Mucosa of gallbladder (tissue), 1 donor: ENCODE measurements at places on chromosomes 6 and 20. TPM values are rescaled to one million over a fixed set of nuclear protein-coding genes. Genes with fewer than 3 reads are reported as not detected.
A peak's percentile ranks its signal among the peaks of the same experiment; 100 is the strongest.

DNA sequence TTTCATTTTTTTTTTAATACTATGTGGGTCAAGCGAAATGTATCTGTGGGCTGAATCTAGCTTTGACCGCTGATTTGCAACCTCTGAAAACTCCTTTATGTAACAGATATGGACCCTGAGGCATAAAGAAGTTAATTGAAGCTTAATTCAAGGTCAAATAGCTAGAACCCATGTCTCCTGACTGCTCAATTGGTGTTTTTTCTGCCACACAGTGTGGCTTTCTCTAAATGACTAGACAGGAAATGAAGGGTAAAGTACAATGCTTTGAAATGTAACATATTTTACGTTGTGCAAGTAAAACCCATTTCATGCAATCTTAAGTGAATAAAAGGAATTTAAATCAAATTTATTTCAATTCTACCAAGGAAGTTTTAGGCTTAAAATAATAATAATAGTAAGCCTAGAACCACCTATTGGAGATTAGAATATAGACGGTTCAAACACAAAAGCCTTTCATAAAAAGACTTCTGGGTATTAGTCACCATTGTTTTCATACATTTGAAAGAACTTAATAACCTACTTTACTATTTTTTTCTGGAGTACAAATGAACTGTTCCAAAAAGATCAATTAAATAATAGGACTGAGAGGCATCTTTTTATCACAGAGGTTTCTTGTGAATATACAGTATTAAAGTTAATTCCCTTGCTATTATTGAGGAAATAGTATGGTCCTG lies 279.8 kb downstream of the EPHA7 start:
- no peak for DNase-seq

The RIPOR2 gene
- total RNA-seq: 3.2 TPM

DNA sequence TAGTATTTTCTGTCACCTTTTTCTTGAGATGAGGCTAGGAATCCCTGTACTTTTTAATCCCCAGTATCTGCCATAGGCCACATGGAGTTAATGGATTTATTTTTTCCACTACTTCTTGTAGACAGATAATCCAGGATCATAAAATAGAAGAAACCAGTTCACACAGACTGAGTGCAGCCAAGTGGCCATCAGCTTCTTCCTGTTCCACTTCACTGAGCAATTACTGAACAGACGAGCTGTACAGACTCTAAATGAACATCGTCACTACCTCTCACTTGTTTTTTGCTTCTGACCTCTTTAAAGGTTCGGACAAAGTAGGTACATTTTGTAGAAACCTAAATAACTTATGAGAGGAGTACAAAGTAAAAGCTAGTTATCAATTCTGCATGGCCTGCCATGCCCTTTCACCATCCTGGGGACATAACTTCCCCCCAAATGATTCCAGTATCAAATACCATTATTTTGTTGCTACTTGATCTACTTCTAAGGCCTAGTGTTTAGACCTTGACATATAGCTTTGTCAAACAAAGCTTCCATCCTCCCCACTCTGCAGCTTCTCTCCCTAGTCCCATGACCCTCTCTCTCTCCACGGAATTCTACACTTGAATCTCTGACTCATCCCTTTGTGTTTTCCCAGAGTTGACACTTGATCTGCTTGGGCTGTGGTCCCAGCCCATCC lies 34.4 kb upstream of the ARHGAP18 start:
- no peak for DNase-seq

- DNase-seq: peak; percentile 55
Measured at GRCh38 chr6:156262014-156262413, 515.2 kb upstream of the ARID1B start.

- no peak for DNase-seq
Measured at GRCh38 chr6:167079853-167080297, 43.0 kb upstream of the CCR6 start.

The SYNDIG1 gene
- total RNA-seq: 5.7 TPM

The FNDC1 gene
- total RNA-seq: 2.3 TPM

- DNase-seq: no peak
Measured at GRCh38 chr6:33740204-33740608, 6.5 kb downstream of the IP6K3 start.

- DNase-seq: no peak
Measured at GRCh38 chr6:135002229-135002844, 52.3 kb downstream of the HBS1L start.

The MYL9 gene
- total RNA-seq: 1,833 TPM

DNA sequence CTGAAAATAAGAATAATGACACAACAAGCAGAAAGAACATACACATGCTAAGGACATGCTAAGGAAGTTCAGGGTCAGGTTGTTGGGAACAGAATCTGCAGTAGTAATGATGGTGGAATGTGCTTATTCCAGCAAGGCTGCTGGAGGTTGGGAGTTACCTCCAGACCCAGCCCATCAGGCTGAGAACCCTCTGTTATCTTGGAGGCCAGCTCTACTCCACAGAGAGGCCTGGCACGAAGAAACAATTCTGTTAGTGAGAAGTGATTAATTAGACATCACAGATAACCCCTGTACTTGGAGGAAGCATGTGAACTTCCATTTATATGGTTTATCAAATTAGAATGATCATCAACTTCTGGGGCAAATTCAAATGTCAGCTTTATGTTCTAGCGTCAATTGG lies 22.1 kb upstream of the ARHGAP18 start:
- DNase-seq: no peak

The SYCP2L gene
- total RNA-seq: 0.37 TPM

The POU3F2 gene
- not detected for total RNA-seq

DNA sequence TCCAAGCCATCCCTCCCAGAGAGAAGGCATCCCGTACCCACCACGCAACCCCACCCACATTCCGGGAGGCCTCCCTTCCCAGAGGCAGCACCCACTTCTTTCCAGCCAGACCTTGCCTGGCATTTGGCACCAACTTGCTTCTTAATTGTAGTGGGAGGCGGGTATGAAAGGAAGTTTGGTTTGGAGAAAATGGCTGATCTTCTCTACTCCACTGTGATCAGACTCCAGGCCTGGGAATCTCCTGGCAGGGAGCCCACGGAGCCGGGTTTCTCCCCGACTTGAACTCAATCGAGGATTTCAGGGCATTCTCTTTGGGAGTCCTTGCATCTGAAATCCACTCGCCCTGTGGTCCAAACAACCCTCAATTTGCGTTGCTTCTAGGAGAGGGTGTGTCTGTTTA lies 107.1 kb downstream of the ZDHHC14 start:
- DNase-seq: no peak

- DNase-seq: no peak
Measured at GRCh38 chr6:163367497-163368183, 46.9 kb upstream of the QKI start.

GRCh38 chr6:21384216-21384615 lies 209.3 kb upstream of the SOX4 start:
- DNase-seq: no peak

The KCNK17 gene
- total RNA-seq: 2.2 TPM

DNA sequence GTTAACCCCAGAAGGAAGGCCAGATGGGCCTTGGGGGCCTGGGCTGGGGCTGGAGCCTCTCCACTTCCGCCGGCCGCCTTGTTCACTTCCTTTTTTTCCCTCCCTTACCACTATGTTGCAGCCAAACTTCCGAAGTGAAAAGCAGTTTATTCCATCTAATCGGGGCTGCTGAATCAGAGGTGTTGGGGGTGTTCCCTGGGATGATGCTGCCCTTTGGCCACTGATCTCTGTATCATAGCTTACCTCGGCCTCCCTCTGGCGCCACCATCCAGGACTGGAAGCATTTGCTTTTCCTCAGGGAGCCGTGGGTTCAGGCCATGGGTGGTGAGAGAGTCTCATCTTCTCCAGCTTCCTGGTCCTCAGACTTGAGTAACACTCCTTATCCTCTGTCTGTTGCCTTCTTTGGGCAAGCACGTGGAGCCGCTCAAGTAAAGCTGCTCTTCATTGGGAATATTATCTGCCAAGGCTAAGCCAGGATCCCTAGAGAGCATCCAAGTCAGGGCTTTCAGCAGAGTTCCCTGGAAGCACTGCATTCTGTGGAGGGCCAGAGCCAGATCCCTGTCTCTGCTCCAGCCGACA lies 39.6 kb downstream of the SLX4IP start:
- DNase-seq: peak; percentile 15

DNA sequence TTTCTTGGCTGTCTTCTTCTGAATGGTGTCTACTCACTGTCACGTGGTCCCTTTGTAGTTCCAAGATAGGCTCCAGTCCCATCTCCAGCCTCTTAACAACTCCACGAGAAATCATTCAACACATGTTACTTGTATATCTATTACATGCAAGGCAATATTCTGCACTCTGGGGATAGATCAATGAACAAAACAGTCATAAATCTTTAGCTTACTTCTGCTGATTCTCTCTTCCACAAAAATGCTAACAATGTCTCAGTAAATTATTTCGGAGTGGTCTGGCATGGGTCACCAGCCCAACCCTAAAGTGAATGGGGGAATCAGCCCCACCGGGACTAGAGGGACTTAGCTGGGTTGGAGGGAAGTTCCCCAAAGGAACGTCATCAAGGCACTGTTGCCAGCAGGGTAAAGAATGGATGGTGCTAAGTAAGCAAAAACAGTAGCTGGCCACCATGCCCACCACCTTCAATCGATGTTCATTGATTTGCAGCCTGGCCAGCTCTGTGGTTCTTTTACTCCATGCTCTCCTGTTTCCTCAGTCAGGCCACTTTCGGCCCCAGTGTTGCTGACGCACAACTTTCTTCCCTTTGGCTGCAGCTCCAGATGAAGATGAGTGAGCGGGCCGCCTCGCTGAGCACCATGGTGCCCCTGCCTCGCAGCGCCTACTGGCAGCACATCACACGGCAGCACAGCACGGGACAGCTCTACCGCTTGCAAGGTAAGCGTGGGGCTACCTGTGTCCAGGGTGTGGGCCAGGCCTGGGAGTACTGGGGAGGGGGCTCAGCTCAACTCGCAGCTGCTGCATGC lies 167.7 kb downstream of the DOK5 start:
- DNase-seq: peak; percentile 36

- no peak for DNase-seq
Measured at GRCh38 chr6:6405031-6405430, 84.6 kb upstream of the F13A1 start.

- DNase-seq: no peak
Measured at GRCh38 chr6:35419417-35419816, 32.7 kb upstream of the FANCE start.

DNA sequence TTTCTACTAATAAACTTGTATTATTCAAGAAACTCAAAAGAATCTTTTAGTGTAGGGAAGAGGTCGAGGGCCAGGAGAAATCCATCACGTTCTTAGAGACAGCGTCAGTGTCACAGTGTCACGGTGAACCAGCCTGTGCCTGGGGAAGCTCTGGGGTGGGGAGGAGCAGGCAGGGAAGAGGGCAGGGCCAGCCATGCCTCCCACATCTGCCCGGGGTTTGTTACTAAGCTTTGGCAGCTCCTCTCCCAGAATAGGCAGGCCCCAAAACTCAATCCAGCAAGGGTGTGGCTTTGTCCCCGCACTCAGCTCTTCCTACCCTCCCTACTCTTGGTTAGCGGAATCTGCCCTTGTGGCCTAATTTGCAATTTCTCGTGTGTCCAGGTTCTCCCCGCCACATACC lies 72.9 kb downstream of the TCP11 start:
- no peak for DNase-seq

The LTA gene
- 1.9 TPM for total RNA-seq

- no peak for DNase-seq
Measured at GRCh38 chr6:100440935-100441334, 23.8 kb downstream of the SIM1 start.

GRCh38 chr6:118565311-118565960 lies 17.3 kb downstream of the PLN start:
- no peak for DNase-seq

The PGBD1 gene
- 1.8 TPM for total RNA-seq

DNA sequence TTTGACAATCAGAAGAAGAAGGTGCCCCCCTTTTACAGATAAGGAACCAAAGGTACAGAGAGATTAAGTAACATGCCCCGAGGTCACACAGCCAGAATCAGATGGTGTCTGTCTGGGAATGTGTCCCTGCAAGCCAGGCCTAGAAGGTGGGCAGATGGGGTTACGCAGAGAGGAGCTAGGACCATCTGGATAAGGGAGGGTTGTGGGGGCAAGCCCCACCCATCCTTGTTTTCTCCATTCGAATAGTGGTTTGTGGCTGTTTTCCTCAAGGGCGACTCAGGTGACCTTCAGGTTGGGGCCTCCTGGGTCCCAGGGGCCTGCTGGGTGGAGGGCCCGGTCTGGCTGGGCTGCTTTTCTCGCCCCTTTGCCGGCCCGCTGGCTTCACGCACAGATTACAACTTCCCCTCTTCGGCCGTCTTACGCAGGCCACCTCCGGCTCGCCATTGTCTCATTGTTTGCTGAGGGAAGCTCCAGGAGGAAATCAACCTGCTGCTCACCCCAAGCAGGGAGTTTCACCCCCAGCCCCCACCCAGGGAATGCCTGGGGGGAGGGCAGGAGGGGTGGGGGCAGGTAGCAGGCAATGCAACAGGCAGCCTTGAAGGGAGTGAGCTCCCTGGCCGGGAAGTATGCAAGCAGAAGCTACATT lies 30.8 kb upstream of the CSNK2A1 start:
- peak; percentile 22 for DNase-seq

The SLC22A1 gene
- total RNA-seq: 8.9 TPM

GRCh38 chr6:39312912-39313525 lies 1.2 kb downstream of the KCNK17 start:
- DNase-seq: no peak

GRCh38 chr6:82270881-82271635 lies 23.5 kb upstream of the IBTK start:
- DNase-seq: no peak
